ENCODE measurements at places on chromosomes 2 and 18.
A peak's percentile ranks its signal among the peaks of the same experiment; 100 is the strongest.

GRCh38 chr2:211836409-211836808, 702.2 kb downstream of the ERBB4 start:
- H3K4me3 ChIP-seq: no peak overlapping the region
- no peaks in the 10 kb centered on the region for H3K27me3 ChIP-seq
- DNase-seq: no peak

GRCh38 chr2:96535331-96535730, 1.2 kb upstream of the ARID5A start:
- H3K36me3 ChIP-seq: peaks cover 33% of the 10 kb centered on the region
- peaks cover 65% of the 10 kb centered on the region for H3K4me1 ChIP-seq
- DNase-seq: no peak
- no peak overlapping the region for H3K4me3 ChIP-seq
- peak overlapping the region; percentile 61 for H3K27ac ChIP-seq

DNA sequence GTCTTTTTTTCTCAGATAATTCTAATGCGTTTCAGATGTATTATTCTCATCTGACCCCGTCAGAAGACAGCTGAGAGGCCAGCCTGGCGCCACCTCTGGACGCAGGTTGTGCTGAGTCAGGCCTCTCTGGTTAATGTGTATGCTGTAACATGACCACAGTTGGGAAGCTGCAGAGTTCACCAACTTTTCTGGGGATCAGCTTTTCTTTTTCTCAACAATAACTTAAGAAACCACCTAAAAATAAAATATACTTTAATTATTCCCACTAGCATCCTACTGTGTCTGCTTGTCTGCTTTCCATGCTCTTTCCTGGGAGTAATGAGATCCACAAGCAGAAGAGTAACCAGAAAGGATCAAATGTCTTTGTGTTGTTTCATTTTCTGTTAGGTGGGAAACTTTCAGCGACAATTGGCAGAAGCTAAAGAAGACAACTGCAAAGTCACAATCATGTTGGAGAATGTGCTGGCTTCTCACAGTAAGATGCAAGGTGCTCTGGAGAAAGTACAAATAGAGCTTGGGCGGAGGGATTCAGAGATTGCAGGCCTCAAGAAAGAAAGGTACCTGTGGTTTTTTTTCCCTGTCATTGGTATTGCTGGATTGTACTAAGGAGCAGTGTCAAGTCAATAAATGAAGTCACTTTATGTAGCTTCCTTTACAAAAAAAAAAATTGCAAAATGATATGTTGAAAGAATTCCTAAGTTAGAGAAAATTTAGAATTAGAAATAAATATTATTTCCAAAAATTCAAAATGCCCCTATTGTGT, 79.8 kb downstream of the CCDC150 start:
- H3K27ac ChIP-seq: no peak overlapping the region
- no peak overlapping the region for H3K4me3 ChIP-seq
- H3K36me3 ChIP-seq: peaks cover 2% of the 10 kb centered on the region
- H3K4me1 ChIP-seq: no peaks in the 10 kb centered on the region

- H3K27me3 ChIP-seq: no peaks in the 10 kb centered on the region
- H3K36me3 ChIP-seq: no peaks in the 10 kb centered on the region
- no peak overlapping the region for H3K4me3 ChIP-seq
Observed at GRCh38 chr2:128597121-128597762, 278.6 kb upstream of the HS6ST1 start.

DNA sequence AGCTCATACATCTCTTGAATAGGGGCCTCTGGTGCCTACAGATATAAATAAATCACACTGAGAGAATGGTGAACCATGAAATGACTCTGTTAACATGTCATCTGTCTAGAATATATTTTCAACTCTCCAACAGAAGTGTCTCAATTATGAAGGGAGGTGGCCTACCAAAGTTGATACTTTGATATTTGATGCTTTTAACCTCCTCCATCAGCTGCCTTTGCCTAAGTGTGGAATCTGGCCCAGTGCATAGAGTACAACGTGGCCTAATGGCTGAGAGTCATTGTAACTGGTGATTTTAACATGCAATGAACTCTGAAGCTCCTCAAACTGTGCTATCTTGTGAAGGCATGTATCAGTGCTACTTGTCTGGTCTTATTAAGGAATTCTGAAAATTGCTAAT, 93.4 kb downstream of the MYO3B start:
- H3K36me3 ChIP-seq: no peaks in the 10 kb centered on the region
- DNase-seq: no peak

DNA sequence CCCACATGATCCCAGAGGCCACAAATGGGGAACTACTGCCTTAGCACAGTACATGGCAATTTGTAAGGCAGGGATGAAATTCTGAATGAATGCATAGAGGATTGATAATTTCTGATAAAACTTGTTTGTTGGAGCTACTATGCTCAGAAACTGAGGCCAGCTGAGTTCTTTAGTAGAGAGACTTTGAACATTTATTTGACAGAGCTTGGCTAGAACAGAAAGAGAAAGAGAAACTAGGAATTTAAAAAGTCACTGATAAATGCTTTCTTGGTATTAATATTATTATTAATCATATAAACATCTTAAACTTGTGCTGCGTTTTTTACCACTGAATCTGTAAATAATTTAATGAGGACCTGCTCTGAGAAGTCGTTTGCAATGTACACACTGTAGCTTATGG, 923.7 kb upstream of the CNTNAP5 start:
- no peak overlapping the region for H3K4me3 ChIP-seq
- DNase-seq: no peak
- no peaks in the 10 kb centered on the region for H3K4me1 ChIP-seq
- no peaks in the 10 kb centered on the region for H3K27me3 ChIP-seq

DNA sequence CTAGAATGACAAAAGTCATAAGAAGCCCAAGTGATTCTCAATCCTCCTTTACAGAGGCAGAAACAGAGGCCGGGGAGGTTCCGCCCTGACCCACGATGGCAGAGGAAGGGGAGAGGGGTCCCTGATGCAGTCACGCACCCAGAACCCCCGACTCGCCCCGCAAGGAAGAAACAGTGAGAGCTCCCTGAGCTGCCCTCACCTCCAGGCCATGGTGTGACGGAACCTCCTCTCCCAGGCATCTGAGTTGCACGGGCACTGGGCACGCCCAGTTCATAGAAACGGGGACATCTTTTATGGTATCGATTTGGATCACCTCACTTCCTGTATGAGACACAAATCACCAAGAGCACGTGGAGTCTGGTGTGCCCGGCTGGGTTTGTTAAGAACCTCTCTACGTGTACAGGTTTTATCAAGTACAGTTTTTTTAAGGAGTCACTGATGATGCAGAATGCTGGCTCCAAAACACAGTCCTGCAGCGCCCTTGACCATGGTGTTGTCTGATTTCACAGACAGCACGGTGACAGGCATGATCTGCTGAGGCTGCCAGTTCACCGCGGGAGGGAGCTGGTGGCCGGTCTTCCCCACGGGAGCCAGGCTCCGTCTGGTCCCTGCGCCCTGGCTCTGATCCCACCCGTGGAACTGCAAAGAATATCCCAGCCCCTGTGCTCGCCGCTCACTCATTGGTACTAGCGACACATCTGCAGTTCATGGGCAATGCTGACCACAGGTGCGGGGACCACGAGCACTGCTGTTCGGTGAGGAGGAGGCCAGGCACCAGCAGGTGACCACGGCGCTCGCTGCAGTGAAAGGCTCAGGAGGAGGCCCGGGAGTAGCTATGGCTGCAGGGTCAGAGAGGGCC, 35.6 kb downstream of the PXDN start:
- no peak overlapping the region for H3K4me3 ChIP-seq
- H3K27ac ChIP-seq: no peak overlapping the region
- DNase-seq: no peak
- peaks cover 9% of the 10 kb centered on the region for H3K27me3 ChIP-seq

GRCh38 chr18:8050616-8051329, 483.7 kb downstream of the PTPRM start:
- no peak for DNase-seq
- no peak overlapping the region for H3K27ac ChIP-seq
- H3K4me3 ChIP-seq: no peak overlapping the region
- H3K27me3 ChIP-seq: no peaks in the 10 kb centered on the region
- no peaks in the 10 kb centered on the region for H3K36me3 ChIP-seq

DNA sequence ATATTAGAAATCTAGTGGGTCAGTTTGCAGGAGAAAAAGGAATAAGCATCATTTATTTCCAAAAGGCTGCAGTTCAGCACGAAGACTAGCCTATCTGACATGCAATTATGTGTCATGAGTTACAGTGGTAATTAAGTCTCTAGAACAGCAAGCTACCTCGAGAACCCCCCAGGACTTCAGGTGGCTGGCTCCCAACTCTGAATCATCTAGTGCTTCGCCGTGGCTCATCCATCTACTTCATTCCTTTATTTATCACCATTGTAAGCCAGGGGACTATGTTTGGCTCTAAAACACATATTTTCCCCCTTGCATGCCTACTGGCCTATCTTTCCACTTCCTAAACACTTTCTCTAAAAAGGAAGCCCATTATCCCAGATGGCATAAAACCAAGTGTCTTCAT, 121.6 kb downstream of the TXNL1 start:
- no peak overlapping the region for H3K4me3 ChIP-seq
- no peak overlapping the region for H3K27ac ChIP-seq
- H3K4me1 ChIP-seq: no peaks in the 10 kb centered on the region
- no peak for DNase-seq
- H3K36me3 ChIP-seq: no peaks in the 10 kb centered on the region

DNA sequence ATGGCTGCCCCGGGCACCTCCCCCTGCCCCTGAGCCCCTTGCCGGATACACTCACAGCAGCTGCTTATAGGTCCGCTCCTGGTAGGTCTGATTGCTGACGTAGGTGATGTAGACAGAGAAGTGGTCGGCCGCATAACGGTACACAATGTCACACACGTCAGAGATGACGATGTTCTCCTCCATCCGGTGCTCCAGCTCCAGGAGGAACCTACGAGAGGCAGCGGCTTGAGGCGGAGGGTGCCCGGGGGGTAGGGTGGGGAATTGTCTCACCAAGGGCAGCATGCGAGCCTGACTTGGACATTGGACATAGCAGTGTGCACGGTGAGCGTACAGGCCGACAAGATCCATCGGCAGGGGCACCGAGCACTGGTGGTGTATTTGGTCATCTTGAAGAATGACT, 22.8 kb downstream of the SNORC start:
- peaks cover 9% of the 10 kb centered on the region for H3K27me3 ChIP-seq
- H3K36me3 ChIP-seq: no peaks in the 10 kb centered on the region
- H3K27ac ChIP-seq: no peak overlapping the region
- peaks cover 6% of the 10 kb centered on the region for H3K4me1 ChIP-seq

DNA sequence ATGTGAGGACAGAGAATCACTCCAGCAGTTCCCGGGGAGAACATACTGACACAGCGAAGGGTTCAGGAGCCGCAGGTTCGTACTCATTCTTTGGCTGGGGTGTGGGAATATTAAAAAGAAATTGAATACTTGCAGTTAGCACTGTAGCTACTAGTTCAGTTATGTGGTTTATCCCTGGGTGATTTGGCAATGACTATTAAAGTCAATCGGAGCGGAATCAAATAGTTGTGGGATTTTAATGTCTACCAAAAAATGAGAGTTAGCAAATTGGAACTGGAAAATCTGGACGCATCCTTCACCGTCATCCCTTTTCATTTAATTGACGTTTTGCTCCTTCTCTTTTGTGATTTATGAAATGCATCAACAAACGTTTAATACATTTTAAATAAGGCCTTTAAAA, 50.8 kb downstream of the GBX2 start:
- no peak overlapping the region for H3K27ac ChIP-seq
- H3K27me3 ChIP-seq: peaks cover 16% of the 10 kb centered on the region
- no peak overlapping the region for H3K4me3 ChIP-seq
- no peaks in the 10 kb centered on the region for H3K36me3 ChIP-seq
